Stimulated activated CD4-positive, alpha-beta T cell treated with anti-CD3 and anti-CD28 coated beads, Interleukin-4, amount 100 ng/mL, for 24 hours (primary cell): ENCODE measurements at places on chromosomes 12 and 14.
A peak's percentile ranks its signal among the peaks of the same experiment; 100 is the strongest.

- no peak for DNase-seq
Observed at GRCh38 chr12:23504641-23505399, 444.6 kb downstream of the SOX5 start.

- no peak for DNase-seq
Observed at GRCh38 chr12:77167801-77168200, 102.4 kb upstream of the E2F7 start.

GRCh38 chr14:93184391-93185348 lies at the start of the genes LYSET and MOAP1:
LYSET (plus strand) TSS chr14:93185317; CDS start chr14:93185406, 89 bp downstream.
MOAP1 (minus strand) TSS chr14:93184897; CDS start chr14:93184242, 655 bp downstream.
- peak; percentile 88 for DNase-seq

GRCh38 chr12:1553536-1553935 lies 40.8 kb downstream of the FBXL14 start:
- no peak for DNase-seq

DNA sequence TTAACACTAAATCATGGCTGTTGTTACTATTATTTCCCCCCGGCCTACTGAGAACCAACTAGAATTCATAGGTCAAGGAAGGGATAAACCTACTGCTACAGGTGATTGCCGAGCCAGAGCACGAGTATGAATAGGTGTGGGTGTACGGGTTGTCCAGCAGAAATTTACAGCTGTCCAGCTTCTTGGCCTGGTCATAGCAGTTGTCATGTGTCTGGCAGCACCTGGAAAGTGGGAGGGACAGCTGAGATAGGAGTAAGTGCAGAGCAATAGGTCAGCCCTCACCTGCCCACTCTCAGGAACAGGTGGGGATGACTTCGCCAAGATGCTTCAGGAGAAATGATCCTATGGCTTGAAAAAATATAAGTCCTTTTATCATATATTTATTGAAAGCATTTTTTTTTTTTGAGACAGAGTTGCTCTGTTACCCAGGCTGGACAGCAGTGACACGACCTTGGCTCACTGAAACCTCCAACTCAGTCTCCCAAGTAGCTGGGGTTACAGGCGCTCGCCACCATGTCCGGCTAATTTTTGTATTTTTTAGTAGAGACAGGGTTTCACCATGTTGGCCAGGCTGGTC lies 2.6 kb downstream of the PLA2G1B start:
- DNase-seq, result no peak

GRCh38 chr12:10771132-10771733 lies 31.2 kb downstream of the TAS2R7 start:
- DNase-seq, result no peak

GRCh38 chr12:57488402-57489156 lies 711 bp downstream of the MARS1 start:
- DNase-seq, result no peak
